ENCODE measurements at places on chromosomes 5 and 9.

DNA sequence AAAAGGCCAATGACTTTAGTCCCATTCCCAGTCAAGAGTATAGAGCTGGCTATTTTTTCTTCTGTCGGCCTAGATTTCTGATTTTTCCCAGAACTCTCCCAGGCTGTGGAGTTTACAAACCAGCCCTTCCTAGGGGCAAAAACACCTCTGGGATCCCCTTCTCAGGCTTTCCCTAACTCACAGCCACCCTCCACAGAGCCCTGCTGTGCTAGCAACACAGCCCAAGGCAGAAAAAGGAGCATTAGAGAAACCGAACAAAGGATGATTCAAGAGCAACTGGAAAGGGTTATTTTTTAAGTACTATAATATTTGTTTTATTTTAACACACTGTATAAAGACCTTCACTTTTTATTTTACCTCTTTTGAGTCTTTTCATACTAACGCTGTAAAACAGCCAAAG, 234.8 kb downstream of the GLIS3 start:
- DNase-seq: no peak

GRCh38 chr5:39021413-39021812, 52.8 kb downstream of the RICTOR start:
- DNase-seq: no peak

GRCh38 chr5:141155540-141156374, 5.9 kb downstream of the PCDHB6 start:
- no peak for DNase-seq

DNA sequence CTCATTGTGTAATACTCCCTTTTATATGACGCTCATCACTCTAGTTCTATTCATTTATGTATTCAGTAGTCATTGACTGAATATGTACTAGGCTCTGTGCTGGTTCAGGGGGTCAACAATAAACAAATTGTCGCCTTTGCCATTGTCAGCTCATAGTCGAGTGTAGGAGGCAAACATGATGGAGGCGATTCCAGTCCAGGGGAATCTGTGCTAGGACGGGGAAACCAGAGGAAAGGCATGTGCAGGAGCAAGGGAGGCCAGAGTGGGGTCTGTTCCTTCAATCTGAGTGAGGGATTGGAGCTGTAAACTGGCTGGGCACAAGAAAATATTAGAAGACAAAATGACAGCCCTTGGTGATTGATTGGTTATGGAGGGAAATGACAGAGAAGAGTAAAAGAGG, 83.9 kb downstream of the ANGPTL2 start:
- no peak for DNase-seq

DNA sequence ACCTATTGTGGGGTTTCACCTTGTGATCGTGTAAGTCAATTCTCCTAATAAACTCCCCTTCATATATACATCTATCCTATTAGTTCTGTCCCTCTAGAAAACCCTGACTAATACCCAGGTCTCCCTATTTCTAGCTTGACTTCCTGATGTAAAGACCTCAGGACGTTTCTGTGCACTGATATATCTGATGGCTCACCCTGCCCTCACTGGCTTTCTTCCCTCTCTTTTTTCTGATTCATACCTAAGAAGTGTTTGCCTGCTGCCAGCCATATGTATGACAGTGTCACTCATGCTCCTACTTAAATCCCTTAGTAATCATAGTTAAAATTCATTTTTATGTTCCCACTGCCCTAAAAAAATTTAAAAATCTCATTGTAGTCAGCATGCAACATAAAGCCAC, 124.8 kb upstream of the CCNG1 start:
- DNase-seq: no peak

- DNase-seq: no peak
Measured at GRCh38 chr5:81292130-81292529, 9.3 kb upstream of the ZCCHC9 start.

All from neural crest cell (in vitro differentiated cells).